ENCODE measurements at places on chromosomes 7 and 10. TPM values are rescaled to one million over a fixed set of nuclear protein-coding genes. Genes with fewer than 3 reads are reported as not detected.

DNA sequence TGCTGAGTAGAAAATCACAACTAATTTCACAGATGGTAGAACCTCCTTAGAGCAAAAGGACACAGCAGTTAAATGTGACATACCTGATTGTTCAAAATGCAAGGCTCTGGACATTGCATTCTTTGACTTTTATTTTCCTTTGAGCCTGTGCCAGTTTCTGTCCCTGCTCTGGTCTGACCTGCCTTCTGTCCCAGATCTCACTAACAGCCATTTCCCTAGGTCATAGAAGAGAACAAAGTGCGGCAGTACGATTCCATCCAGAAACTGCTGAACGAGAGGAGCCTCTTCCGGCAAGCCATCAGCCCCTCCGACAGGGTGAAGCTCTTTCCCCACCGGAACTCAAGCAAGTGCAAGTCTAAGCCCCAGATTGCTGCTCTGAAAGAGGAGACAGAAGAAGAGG is 186.9 kb downstream of the CFTR start:
- no peak for DNase-seq

DNA sequence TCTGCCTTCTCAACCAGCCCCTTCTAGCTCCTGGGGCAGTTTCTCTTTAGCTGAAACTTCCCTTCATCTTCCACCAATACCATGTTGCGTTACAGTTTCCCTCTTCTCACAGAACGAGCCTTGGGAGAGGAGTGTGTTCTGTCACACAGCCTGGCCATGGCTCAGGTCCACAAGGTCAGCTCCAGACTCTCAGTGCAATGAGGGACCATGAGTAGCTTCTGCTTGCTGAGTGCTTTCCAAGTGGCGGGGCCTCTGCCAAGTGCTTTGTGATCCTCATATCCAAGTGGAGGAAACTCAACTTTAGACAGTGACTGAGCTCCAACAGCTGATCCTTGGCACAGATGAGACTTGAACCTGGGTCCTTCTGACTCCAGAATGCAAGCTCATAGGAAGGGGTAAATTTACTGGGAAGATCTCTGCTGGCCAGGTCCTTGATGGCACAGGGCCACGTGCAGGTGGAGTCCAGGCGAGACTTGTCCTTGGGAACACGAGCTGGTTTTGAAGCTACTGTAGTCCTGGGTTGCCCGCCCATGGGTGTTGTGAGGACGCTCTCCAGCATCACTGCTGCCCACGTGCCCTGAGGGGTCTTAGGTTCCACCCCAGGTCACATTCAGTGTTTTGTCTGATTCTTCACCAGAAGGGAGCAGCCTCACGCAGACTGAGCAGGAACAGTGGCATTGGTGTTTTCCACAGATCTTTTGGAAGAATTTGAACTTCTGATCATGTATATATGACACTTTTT is 238.0 kb downstream of the EBF3 start:
- no peak for DNase-seq

DNA sequence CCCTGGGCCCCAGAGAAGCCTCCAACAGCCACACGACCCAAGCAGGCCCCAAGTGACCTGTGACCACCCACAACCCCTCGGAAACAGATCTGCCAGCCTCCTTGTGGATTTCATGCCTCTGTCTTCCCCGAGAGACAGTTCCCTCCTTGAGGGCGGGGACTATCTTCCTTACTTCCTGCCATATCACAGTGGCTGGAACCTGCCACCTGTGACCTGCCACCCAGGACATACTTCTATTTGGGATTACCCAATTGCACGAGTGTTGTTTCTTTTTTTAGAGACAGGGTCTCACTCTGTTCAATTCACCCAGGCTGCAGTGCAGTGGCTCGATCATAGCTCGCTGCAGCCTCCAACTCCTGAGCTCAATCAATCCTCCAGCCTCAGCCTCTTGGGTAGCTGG is 25.9 kb downstream of the TNRC18 start:
- no peak for DNase-seq

DNA sequence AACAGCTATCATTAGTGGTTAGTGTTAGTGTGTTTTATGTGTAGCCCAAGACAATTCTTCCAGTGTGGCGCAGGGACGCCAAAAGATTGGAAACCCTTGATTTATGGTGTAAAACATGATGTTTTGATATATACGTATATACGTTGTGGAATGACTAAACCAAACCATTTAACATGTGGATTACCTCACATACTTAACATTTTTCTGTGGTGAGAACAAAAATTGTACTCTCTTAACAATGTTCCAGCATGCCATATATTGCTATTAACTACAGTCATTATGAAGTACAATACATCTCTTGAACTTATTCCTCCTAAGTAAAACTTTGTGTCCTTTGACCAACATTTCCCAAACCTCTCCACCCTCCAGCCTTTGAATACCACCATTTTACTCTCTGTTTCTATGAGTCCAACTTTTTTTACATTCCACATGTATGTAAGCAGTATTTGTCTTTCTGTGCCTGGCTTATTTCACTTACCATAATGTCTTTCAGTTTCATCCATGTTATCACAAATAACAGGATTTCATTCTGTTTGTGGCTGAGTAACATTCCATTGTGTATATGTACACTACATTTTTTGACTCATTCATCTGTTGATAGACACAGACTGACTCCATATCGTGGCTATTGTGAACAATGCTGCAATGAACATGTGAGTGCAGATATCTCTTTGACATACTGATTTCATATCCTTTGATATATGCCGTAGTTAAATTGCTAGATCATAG is 42.2 kb upstream of the MAGI2 start:
- no peak for DNase-seq

DNA sequence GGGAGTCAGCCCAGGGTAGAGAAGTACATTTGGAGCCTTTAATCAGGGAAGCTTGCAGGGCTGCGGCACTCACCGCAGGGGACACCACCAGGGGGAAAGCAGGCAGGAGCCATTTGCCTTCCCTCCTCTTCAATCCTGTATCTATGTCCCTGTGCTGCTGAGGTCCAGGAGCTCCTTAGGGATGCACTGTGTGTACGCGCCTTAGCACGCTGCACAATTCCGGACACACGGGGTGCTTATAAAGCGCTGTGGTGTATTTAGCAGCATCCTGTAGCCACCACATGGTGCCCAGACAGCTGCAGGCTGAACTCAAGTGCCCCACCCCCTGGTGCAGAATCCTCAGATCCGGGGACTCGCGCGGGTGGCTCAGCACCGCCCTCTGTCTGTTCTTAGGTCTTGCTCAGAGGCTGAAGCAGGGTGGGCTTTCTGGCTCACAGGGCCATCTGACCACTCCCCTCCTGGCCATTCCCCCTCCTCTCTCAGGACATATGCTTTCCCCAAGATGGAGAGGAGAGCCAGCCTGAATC is 421.4 kb downstream of the SDK1 start:
- DNase-seq: peak; percentile 21

DNA sequence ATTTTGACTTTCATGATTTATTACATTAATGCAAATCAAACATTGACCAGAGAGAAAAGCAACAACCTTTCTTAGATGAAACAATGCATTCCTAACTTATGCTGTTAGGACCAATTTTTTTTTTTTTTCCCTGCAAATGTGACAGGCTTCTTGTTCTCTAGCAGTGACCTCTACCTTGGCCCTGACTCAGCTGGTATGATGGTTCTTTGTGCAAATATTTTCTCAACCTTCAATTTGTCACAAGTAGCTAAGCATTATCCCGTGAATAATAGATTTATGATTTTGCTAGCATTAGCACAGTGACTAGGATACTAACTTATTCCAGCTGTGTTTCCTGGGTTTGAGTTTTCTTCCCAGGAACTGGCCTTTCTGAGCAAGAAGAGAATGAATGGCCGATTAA is 64.9 kb downstream of the PPP1R9A start:
- DNase-seq: no peak

DNA sequence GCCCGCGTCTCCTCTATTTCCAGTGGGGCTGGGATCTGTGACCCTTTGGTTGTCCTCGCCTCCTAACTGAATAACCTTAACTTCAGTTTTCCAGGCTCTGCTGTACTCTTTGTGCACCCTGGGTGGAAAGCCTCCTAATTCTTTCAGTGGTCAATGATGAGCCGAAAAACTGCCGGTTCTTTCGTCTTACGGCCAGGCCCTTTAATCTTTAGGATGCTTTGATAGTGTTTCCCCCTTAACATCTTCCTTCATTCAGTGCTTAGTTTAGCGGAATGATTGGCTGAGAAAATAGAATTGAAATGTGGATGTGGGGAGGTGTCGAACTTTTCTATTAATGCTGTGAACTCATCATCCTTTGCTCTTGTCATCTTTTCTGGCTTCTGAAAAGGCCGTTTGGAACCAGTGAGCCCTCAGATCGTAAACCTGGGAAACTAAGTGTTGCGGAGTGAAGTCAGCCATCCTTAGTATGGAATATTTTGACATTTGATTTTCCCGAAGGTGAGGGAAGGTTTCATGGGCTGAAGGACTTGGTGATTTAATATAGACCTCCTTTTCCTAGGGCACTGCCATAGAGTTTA is 847 bp downstream of the GARS1 start:
- no peak for DNase-seq

GRCh38 chr7:113199841-113200240 is 81.5 kb upstream of the SMIM30 start:
- DNase-seq: no peak

DNA sequence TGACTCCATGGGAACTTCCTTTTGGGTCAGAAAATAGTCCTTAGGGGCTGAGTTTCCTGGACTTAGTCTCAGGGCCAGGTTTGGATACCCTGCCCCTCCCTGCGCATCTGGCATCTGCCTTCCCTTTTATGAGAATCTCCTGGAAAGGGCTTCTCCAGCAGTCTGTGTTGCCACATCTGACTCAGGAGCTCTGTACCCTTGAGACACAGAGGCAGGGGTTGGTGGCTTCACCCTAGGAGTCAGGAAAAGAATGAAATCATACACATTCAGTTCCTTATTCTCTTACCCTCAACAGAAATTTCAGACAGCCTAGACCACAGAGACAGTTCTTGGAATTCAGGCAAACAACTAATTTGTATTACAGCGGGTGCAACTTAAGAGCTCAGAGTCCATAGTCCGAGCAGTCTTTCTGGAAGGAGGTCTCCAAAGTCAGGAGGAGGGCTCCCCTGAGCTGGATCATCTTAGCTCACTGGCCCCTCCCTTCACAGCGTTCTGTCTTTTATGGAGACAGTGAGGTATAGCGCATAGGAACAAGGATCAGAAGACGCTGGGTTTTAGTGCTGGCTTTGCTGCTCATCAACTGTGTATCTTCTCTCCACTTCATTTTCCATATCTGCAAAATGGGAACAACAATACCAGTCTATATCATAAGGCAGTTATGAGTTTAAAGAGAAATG is 3.0 kb upstream of the PLAU start:
- peak; percentile 44 for DNase-seq

DNA sequence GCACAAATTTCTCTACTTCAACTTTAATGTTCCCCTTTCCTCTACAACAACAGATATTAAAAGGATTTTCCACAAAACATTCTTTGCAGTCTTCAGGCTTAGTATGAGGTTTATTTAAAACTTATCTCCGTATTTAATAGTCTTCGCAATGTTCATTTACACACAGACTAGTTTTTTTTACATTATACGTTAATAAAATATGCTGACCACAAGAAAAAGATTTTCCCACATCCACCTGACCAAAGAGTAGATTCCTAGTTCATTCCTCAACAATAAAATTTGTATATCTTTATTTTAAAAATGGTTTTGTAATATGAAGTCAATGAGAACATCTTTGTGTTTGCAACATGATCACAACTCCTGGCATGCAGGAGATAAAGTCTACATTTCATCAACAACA is 42.4 kb downstream of the POT1 start:
- no peak for DNase-seq

GRCh38 chr10:13019280-13019679 is 17.8 kb upstream of the CCDC3 start:
- DNase-seq: no peak

GRCh38 chr10:69160809-69161241 is 19.2 kb upstream of the SUPV3L1 start:
- no peak for DNase-seq

- no peak for DNase-seq
Measured at GRCh38 chr7:134954197-134955082, 31.9 kb upstream of the AGBL3 start.

- DNase-seq: no peak
Measured at GRCh38 chr10:17216217-17216900, 11.7 kb upstream of the VIM start.

DNA sequence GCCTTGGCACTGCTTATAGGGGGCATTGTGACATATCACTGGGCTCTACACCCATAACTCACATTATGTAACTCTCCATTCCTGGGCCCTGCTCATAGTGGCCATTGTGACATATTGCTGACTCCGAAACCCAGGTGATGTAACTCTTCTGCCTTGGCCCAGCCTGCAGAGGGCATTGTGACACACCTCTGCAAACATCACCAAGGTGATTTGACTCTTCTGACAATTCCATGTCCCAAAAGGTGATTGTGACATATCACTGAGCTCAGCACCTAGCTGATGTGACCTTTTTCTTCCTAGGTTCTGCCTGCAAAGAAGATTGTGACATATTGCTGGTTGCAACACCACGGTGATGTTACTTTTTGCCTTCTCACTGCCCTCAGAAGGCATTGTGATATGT is 36.5 kb upstream of the ZNF680 start:
- no peak for DNase-seq

GRCh38 chr10:77497748-77498147 is 139.9 kb downstream of the KCNMA1 start:
- DNase-seq: no peak

The FEZF1 gene
- total RNA-seq: not detected

The MRLN gene
- not detected for total RNA-seq

The GDF2 gene
- total RNA-seq: not detected

The TMEM196 gene
- total RNA-seq: not detected

The NUDT13 gene
- 5.6 TPM for total RNA-seq

The OR13A1 gene
- total RNA-seq: not detected

The STEAP2 gene
- total RNA-seq: 6.1 TPM

The GPC2 gene
- 0.25 TPM for total RNA-seq

The MINPP1 gene
- total RNA-seq: 5.4 TPM
